AG08395 (cell line): ENCODE measurements at places on chromosomes 3 and 15.
A peak's percentile ranks its signal among the peaks of the same experiment; 100 is the strongest.

GRCh38 chr3:45145681-45146614 lies at the start of gene CDCP1:
Gene CDCP1 (minus strand): TSS chr3:45146378. CDS start chr3:45146287, 91 bp downstream.
- DNase-seq: peak; percentile 9

DNA sequence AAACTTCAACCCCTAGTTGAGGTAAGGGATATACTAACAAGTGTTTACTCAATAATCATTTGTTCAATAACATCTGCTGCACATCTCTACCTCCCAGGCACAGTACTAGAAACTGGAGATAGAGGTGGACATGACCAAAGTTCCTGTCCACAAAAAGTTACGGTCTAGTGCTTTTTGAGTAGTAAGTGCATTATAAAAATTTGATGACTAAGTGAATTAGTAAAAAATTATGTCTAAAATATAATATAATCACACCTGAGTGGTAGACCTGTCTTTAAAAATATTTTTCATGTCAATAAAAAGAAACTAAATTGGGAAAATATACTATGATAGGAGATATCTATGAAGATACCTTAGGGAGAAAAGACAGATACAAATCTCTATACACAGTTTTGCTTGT lies 121.5 kb upstream of the FHIT start:
- no peak for DNase-seq

- DNase-seq: no peak
Observed at GRCh38 chr3:181464033-181464694, 247.6 kb upstream of the SOX2 start.

- peak; percentile 2 for DNase-seq
Observed at GRCh38 chr15:56598991-56599390, 134.1 kb upstream of the MNS1 start.

DNA sequence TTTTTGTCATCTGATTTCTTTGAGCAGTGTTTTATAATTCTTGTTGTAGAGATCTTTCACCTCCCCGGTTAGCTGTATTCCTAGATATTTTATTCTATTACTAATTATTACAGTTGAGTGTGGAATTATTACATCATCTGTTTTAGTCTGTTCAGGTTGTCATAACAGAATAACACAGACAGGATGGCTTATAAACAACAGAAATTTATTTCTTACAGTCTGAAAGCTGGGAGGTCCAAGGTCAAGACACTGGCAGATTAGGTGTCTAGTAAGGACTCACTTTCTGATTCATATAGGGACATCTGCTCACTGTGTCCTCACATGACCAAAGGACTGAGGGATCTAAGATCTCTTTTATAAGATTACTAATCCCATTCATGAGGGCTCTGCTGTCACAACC lies 121.3 kb upstream of the THBS1 start:
- no peak for DNase-seq

DNA sequence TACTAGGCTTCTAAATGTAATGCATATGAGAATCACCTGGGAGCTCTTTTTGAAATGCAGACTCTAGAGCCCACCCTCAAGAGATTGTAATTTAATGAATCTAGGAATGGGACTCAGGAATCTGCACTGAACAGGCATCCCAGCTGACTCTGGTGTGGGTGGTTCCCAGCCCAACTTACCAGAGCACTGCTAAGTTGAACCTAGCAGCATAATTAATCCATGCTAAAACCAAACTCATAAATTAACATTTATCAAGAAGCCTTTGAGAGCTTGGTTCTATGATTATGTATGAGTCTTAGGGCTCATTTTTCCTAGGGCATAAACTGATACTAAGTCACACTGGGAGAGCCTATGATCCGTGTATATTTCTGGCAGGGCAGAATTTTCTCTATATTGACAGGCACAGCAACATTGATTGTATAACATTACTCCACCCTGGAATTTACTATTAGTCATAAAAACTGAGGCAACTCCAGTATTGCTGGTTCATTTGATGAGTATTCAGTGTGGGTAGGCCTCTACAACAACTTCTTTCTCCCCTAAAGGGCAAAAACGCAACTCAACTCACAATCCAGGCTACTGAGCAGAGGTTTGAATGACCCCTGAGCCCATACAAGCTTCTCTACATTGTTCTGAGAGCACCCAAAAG lies 10.7 kb upstream of the CSTA start:
- no peak for DNase-seq

GRCh38 chr15:69414701-69415167 lies 585 bp downstream of the KIF23 start:
- peak; percentile 87 for DNase-seq

GRCh38 chr15:82871358-82871757 lies 61.9 kb downstream of the WHAMM start:
- DNase-seq: no peak

GRCh38 chr3:10177737-10178136 lies 13.0 kb downstream of the IRAK2 start:
- DNase-seq: no peak

DNA sequence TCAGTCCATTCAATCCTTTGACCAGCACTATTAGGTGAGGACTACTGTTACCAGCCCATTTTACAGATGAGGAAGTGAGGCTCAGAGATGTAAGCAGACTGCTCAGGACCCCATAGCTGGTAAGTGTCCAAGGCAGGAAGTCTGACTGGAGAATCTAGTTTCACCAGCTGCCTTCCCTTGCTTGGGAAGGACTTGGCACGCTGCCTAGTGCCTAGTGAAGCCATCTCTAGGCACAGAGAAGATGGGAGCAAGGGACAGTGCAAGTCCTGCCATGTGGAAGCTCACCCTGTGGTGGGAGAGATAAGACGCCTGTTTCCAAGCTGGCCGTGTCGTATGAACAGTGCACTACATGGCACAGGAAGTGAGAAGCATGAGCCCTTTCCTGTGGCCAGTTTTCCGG lies 111.8 kb upstream of the TMC3 start:
- no peak for DNase-seq

- no peak for DNase-seq
Observed at GRCh38 chr3:52372822-52373504, 56.8 kb downstream of the DNAH1 start.

DNA sequence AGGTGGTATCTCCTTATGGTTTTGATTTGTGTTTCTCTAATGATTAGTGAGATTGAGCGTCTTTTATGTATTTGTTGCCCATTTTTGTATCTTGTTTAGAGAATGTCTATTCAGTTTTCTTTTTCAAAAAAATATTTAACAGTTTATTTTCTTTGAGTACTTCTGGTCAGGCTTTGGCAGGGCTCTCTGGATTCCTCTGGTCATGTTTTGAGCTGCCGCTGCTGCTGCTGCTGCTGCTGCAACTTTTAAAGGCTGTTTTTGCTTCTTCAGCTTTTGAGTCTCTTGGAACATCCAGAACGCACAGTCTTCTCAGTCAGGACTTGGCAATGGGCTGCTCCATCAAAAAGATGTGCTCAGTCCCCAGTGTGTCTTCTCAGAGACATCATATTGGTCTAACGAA lies 40.1 kb downstream of the REC114 start:
- DNase-seq: no peak

- no peak for DNase-seq
Observed at GRCh38 chr3:38586546-38587520, 62.7 kb downstream of the SCN5A start.

DNA sequence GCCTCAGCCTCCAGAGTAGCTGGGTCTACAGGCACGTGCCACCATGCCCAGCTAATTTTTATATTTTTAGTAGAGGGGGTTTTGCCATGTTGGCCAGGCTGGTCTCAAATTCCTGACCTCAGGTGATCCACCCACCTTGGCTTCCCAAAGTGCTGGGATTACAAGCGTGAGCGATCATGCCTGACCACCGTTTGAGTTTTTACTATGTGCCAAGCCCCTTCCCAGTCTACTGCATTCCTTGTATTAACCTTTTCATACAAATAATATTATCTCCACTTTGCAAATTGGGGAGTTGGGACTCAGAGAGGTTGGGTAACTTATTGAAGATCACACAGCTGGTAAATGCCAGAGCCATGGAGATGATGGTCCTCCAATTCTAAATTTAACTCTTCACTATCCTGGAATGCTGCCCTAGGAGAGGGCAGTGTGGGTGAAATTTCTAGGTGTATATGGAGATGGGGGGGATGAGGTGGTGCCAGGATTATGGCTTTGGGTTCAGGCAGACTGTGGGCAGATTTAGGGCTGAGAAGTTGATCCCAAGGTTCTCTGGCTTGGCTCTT lies 1.0 kb upstream of the PXK start:
- DNase-seq: no peak

DNA sequence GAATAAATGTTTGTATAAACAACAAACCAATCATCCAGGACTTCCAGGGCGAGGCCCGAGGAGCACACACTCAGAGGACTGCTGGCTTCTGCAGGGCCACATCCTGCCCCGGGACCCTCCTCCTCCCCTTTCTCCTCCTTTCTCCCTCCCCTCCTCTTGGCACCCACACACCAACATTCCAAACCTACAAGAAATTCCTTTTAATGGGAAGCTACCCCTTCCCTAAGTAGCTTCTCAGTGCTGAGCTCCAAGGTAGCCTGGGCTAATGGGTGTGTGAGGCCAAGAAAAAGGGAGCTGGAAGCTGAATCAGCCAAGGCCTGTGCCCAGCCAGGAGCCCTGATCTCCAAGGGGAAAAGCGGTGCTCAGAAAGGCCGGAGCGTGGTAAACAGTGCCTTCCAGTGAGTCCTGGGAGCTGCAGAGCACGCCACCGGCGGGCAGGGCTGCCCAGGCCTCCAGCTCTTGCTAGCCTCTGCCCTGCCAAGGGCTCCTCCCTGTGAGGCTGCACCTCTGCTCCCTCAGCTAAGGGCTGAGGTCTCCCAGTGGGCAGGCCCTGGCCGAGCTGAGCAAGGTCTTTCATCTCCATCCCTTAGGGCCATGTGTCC lies 3.9 kb downstream of the ITIH3 start:
- no peak for DNase-seq

- DNase-seq: no peak
Observed at GRCh38 chr3:123871946-123872345, 12.2 kb downstream of the MYLK start.

GRCh38 chr3:170502297-170502696 lies 83.6 kb downstream of the SLC7A14 start:
- DNase-seq: peak; percentile 49

DNA sequence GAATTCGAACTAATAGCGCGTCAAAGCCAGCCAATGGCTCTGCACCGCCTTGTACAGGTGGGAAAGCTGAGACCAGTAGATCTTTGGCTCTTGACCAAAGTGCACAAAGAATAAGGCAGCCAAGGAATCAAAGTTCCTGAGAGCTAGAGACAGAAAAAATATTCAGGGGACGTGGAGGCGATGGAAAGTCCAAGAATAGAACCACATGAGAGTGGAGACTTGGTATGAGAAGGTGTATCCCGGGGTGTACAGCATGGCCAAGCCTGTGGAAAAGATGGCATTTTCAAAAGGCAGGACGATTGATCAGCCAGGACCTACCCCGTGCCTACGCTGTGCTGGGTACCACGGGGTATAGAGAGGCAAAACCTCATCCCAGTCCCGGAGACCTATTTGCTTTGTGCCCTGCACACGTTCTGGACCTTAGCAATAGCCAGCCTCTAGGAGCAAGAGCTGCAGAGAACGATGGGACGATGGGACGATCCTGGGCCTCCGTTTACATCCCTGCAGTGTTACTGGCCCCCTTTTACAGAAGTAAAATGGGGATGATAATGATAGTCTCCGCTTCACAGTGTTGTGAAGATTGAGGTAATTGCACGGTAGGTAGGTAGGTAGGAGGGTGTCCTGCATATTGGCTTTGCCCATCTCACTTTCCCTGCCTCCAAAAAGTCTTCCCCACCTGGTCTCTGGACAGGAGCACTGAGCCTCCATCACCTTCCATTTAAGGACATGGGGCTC lies 583 bp upstream of the RBSN start:
- peak; percentile 14 for DNase-seq

DNA sequence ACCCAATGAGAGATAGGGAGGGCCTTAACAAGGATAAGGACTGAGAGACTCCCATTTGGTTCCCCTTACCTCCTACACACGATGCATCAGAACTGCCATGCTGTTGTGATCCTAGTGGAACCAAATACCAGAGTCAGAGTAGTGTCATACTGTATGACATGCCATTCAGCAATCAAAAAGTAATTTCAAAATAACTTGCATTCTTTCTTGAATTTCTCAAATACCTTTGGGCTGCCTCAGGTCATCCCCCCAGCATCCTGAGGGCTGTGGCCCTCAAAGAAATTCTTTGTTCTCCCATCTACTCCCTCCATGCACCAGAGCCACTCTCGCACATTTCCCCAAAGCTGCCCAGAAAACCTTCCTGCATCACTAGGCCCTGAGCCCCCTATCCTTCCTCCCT lies 68.9 kb upstream of the PPP2R3A start:
- DNase-seq: peak; percentile 68

DNA sequence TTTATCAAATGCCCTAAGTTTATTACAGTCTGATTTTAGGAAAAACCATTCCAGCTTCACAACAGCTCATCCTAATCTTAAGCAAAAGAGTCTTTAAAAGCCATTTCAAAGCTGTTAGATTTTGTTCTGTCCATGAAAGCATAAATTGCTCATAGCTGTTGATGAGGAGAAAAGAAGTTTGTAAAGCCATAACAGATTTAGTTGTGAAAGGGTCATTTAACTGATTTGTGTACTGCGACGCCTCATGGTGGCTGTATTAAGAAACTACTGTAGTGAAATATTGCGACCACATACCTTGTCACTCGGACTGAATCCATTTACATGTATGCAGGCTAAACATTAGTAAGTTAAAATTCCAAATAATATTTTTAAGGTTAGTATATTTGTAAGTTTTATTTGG lies 20.9 kb downstream of the BBX start:
- no peak for DNase-seq

DNA sequence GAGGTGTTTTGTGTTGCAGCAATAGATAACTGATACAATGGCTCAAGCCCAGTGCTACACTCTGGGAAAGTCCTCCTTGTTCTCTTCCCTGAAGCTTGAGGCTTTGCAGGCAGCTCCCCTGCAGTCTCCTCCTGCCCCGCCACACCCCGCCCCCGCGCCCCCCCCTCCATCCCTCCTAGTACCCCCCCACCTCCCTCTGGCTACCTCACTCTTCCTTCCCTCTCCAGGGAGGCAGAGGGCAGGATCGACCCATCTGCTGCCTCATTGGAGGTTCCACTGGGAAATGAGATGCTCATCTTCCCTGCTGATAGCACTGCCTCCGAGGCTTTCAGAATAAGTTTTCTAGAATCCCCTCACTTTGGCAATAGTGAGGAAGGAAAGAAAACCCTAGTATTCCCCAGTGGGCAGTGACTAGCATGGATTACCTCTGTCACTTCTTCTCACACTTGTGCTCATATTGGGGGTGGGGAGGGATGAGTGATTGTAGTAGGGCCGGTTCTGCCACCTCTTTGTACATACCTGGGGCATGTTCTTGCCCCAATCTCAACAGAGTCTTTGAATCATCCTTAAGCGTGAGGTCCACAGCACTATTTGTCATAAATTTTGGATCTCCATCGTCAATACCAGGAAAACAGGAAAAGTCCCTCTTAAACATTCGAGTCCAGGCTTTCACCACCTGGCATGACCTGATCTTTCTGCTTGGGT lies 16.3 kb upstream of the RAB7A start:
- no peak for DNase-seq
